ENCODE measurements at places on chromosomes 1 and 21.

GRCh38 chr1:200896531-200897196 lies 2.0 kb downstream of the INAVA start:
- DNase-seq: peak; percentile 56
- H3K4me3 ChIP-seq: no peak overlapping the region
- H3K27ac ChIP-seq: no peak overlapping the region
- peaks cover 16% of the 10 kb centered on the region for H3K36me3 ChIP-seq
- no peaks in the 10 kb centered on the region for H3K27me3 ChIP-seq

DNA sequence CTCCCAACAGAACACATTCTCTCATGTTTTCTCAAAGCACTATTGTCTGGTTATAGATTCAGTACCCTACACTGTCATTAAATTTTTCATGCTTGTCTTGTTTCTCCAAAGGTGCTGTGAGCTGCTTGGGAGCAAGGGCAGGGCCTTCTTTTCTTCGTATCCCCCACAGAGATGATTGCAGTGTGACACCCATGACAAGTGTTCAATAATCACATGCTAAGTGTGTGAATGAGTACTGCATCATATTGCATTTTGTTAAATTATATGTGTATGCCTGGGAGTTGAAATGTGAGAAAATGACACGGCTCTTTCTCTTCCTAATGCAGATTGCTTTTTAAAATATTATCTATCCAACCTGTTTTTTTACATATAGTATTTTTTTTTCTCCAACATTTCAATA lies 57.3 kb upstream of the MAGI3 start:
- H3K27me3 ChIP-seq: no peaks in the 10 kb centered on the region
- no peaks in the 10 kb centered on the region for H3K36me3 ChIP-seq

DNA sequence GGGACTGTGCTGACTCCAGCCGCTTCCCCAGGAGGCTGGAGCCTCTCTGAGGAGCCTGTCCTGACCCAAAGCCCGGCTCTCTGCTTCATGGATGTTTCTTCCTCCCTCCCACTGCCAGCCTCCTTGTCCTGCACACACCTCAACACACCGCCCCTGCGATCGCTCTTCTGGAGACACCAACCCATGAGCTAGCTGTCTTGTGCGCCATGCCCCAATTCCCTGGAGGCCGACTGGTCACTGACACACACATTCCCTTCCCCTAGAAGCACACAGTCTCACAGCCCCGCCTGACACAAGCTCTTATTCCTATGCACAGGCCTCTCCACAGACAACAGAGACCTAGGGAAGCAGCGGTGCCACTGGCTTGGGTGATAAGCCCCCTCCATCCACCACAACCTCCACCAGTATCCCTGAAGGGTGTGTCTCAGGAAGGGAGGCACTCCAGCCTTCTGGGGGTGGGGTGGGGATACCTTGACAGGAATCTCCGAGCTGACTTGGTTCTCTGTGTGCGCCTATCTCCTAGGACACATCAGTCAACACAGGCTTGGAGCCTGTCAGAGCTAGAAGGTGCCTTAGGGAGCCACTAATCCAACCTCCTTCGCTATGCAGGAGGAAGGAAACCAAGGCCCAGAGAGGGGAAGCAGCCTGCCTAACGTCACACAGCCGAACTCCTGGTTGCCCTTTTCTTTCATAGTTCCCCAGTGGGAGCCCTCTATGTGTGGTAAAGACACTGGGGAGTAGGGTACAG lies 31.1 kb downstream of the AHDC1 start:
- peak overlapping the region; percentile 65 for H3K27ac ChIP-seq
- H3K27me3 ChIP-seq: no peaks in the 10 kb centered on the region
- DNase-seq: peak; percentile 72

DNA sequence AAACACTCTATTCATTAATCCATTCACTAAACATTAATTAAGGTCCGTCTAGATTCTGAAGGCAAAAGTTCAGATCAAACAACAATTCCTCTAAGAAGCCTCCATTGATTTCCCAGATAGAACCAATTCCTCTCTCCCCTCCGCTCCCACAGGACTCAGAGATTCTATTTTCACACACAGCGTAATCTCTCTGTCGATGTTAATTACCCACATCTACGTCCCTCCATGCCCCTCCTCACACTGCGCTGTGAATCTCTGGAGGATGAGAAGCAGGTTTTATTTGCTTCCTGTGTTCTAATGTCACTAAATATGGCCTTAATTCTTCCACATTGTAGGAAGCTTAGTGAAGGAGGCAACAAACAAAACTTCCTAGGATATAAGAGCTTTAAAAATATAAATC lies 306.7 kb downstream of the DSCAM start:
- no peaks in the 10 kb centered on the region for H3K27me3 ChIP-seq
- H3K4me3 ChIP-seq: no peak overlapping the region
- H3K27ac ChIP-seq: no peak overlapping the region
- H3K36me3 ChIP-seq: peaks cover 54% of the 10 kb centered on the region
- DNase-seq: no peak

GRCh38 chr1:7177021-7177420 lies 391.8 kb downstream of the CAMTA1 start:
- no peaks in the 10 kb centered on the region for H3K4me1 ChIP-seq
- H3K27ac ChIP-seq: no peak overlapping the region
- no peak overlapping the region for H3K4me3 ChIP-seq
- H3K27me3 ChIP-seq: no peaks in the 10 kb centered on the region
